Activated CD4-positive, alpha-beta memory T cell treated with anti-CD3 and anti-CD28 coated beads for 36 hours (primary cell): ENCODE measurements at places on chromosomes 4 and X.

- peak; percentile 79 for DNase-seq
These were observed 373.0 kb upstream of the RASGEF1B start for GRCh38 chr4:81844717-81845116.

GRCh38 chr4:8185295-8185694 lies 13.8 kb upstream of the SH3TC1 start:
- DNase-seq: no peak

GRCh38 chr4:42151568-42152506 lies 618 bp downstream of the BEND4 start:
- peak; percentile 24 for DNase-seq

DNA sequence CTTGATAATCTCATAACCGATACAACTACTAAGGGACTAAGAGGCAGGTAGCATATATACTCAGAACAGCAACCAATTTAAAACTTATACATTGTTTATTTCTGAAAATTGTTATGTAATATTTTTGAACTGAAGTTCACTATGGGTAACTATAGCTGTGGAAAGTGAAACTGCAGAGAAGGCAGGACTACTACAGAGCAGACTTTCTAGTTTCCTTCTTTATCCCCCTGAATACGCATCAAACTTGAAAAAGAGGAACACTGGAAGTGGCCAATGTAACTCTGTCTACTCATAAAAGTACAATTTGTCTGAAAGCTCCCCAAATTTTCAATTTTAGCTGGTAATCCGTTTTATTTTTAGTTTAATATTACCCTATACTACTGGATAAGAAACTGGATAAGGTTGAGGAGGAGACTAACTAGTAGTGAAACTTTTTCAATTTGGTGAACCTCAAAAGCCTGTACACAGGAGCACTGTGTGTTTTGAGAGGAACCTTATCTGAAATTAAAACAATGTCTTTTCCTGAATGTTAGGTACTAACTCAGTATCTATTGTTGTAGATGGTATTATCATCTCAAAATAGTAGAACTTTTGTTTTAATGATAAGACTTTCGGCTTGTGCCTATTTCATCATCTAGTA lies 225.8 kb downstream of the GABRG1 start:
- DNase-seq: no peak

DNA sequence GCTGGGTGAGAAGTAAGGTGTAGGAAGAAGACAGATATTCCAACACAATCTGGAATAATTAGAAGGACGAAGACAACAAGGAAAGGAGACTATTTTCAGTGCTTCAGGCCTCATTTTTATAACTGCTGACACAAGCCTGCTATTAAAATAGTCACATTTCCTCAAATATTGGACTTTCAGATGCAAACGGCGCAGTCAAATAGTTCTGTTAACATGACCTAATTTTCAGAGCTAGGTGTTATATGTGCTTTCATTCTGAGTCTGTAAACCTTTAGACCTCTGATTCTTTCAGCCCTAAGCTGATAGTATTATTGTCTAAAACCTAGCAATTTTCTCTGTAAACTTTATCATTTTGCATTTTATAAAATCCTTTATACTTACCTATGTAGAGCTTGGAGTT lies 261.5 kb downstream of the IL1RAPL1 start:
- no peak for DNase-seq

DNA sequence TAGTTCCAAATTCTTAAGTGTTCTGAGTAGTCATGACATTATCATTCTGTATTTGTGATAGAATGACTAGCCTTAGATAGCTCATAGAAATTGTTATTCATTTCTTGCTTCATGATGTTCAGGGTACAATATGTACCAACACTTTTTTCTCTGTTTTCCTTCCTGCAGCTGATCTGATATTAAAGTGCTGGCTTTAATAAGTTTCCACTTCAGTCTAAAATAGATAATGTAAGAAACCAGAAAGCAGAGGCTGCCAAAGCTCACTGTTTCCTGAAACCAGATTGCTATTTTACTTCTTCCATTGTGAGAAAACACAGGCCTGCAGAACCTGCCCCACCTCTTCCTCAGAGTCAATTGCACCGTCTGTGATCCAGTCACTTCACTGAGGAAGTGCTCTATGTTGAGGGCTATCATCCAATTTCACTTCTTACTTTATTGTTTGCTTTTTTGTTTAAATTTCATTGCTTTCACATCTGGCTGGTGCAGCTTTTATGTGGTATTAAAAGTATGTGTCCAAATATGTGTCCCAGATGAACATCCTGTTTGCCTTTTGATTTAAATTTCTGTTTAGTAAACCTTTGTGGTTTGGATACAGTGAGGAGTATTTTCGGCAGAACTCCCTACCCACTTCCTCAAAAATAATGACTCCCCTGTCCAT lies 652.1 kb downstream of the ANKRD50 start:
- DNase-seq: no peak

DNA sequence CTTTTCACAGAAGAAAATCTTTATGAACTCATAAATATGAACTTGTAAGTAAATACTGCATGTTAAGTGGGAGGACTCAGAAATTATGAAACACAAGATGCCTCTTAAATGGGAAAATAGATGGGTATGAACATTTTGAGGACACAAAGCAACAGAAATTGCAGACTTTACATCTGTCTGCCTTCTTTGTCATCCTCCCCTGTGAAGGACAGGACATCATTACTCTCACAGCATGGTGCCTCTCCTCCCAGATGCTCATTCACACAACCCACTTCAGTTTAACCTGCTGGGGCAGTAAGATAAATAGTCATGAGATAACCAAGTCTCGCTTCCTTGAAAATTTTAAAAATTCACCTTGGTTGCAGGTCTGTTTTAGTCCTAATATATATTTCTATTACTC lies 144.5 kb downstream of the APBB2 start:
- DNase-seq: no peak

- no peak for DNase-seq
These were observed 638.7 kb downstream of the DMD start for GRCh38 chrX:32572644-32573043.

- DNase-seq: no peak
These were observed 12.8 kb upstream of the CRMP1 start for GRCh38 chr4:5905714-5906113.

- DNase-seq: no peak
These were observed 939.8 kb downstream of the GLUD2 start for GRCh38 chrX:121987163-121987562.

- DNase-seq: no peak
These were observed 114.6 kb downstream of the TBCK start for GRCh38 chr4:106201373-106201772.

- no peak for DNase-seq
These were observed 41.8 kb downstream of the FGF13 start for GRCh38 chrX:138669693-138670092.

DNA sequence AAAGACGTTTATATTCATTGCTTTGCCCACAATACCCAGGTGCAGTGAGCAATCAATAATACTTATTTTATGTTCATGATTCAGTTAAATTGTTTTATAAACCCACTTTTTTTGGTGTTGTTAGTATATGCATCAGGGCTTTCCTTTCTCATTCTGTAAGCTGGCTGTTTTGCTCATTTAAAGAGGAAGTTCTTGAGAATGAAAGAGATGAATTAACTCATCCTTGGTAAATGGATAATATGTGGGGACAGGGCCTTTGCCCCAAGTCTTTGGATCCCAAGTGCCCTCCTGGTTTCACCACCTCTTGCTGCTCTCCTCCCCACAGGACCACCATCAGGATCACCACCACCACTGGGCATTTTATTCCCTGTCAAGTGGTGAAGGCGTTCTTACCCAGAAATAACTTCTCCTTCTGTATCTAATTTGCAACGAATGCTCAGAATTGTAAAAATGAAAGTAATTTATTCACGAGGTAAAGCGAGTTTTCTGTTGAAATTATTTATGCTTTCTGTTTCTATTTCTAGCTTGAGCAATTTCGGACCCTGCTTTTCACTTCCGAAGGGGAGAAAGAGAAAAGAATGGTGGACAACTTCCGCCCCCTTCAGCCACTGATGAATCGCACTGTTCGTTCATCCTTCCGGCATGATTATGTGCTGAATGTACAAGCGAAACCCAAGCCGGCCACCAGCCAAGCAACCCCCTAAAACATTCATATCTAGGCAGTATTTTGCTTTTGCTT lies 8.2 kb upstream of the ZRSR2 start:
- DNase-seq: peak; percentile 47

DNA sequence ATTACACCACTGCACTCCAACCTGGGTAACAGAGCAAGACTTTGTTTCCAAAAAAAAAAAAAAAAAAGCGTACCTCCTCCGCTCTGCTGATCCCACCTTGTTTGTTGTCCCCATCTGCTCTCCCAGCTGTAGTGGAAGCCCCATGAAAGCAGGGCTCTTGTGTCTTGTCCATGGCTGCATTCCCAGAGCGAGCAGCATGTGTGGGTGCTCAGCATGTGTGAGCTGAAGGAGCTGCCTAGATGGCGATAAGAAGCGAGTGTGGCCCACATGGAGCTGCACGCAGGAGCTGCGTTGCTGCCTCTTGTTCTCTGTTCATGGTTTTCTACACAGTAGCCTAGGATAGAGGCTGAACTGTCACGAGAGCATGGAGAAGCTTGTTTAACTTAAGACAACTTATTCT lies 12.4 kb downstream of the NSD2 start:
- no peak for DNase-seq

DNA sequence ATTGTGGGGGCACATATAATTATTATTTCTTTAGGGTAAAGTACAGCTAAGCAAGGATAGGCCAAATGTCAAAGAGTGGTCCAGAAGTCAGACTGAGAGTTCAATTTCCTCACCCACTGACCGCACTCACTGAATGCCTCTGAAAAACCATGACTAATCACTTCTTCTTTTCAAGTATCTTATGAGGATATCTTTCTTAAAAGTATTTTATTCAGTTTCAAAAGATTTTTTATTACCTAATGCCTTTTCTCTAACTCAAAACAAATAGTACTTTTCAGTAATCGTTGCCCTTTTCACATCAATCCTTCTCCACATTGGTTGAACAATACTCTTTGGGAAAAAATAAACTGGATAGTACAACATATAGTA lies 61.7 kb upstream of the CAMK2D start:
- peak; percentile 18 for DNase-seq

- no peak for DNase-seq
These were observed 57.7 kb downstream of the ARHGAP10 start for GRCh38 chr4:147789596-147789995.

GRCh38 chrX:65607070-65607742 lies 60.2 kb upstream of the MSN start:
- peak; percentile 47 for DNase-seq

DNA sequence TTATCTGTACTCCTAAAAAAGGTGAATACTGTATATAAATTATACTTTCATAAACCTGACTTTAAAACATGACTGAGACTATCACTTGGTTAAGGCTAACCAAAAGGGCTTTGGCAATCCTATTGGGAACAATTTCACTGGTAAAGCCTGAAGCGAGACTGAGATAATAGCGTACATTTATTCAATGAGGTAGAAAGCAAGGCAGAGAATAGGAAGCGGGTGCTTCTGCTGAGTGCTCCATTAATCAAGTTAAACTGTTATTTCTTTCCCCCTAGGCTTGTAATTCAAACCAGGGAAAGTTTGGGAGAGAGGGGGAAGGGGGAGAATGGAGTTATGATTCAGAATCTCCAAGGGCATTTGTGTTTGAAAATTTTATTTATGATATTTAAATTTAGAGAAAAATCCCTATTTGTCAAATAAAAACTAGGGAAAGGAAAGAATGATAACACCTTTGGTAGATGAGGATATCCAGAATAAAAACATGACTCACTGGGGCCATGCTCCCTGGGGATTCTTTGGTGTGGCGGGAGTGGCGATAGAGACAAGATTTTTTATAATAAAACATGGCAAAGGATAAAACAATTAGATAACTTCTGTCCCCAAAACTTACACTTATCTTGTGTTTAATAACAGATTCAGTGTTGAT lies 34.6 kb upstream of the SORBS2 start:
- DNase-seq: no peak

GRCh38 chrX:94936722-94937121 lies 1262.7 kb downstream of the FAM133A start:
- DNase-seq: no peak

- DNase-seq: no peak
These were observed 75.6 kb upstream of the DYNLT3 start for GRCh38 chrX:37922928-37923327.

DNA sequence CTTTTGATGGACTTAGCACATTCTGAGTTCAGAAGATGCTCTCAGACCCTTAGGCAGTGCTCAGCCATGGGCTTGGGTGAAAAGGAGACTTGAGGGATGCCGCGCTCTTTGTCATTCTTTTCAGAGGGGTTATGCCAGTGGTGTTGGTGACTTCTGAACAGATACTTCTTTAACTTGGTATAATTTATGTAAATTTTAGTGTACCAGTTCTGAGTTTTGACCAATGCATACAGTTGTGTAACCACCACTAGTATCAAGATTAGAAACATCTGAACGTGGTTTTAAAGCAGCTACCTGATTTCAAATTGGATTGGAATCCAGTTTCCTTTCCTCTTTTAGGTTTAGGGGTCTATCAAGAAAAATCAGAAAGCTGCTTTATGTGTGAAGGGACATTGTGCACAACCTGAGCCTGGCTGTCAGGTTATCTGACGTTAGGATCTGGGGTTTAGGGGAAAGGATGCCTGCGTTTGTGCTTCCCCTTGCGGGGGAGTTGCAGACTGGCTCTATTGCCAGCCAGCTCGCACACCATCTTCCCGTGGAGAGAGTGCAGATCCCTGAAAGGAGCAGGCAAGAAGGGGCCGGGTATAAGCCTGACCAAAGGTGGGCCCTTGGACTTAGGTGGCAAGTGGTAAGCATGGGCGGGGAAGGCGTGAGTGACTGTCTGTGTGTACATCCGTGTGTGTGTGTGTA lies 19.0 kb downstream of the SMS start:
- DNase-seq: no peak

DNA sequence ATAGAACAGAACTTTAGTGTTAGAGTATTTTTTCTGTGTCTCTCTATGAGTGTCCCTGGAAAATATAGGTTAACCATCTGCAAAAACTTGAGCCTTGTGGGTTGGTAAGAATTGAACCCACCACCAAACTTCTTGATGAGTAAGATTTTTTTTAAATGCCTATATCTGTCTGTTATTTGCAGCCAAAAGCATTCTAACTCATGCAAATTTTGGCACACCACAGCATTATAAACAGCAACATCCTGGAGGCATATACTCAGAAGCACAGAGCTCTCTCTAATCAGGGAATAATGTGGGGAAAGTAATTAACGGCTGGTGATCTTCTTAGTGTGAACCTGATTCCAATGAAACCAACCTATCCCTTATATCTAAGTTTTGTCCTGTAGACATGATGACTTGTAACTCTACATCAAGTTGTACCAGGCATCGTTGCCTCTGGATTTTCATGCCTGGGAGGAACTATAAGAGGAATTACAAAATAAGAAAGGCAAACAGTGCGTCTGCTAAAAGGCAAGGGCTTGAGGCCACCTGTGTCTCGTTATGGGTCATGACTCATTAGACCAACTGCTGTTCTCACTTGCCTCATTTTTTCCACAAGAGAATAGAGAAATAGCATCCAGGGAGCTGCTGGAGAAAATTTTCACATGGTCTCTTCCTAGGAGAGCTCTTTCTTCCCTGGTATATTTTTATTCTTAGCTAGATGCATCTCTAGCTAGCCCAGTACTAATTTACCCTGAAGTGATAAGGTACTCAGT lies 202.4 kb downstream of the CHIC2 start:
- DNase-seq: no peak

- no peak for DNase-seq
These were observed 168.2 kb downstream of the DCTD start for GRCh38 chr4:182748949-182749348.

- DNase-seq: no peak
These were observed 1.7 kb downstream of the SEC31A start for GRCh38 chr4:82889287-82889686.
